ENCODE measurements at places on chromosomes 3 and 15.

DNA sequence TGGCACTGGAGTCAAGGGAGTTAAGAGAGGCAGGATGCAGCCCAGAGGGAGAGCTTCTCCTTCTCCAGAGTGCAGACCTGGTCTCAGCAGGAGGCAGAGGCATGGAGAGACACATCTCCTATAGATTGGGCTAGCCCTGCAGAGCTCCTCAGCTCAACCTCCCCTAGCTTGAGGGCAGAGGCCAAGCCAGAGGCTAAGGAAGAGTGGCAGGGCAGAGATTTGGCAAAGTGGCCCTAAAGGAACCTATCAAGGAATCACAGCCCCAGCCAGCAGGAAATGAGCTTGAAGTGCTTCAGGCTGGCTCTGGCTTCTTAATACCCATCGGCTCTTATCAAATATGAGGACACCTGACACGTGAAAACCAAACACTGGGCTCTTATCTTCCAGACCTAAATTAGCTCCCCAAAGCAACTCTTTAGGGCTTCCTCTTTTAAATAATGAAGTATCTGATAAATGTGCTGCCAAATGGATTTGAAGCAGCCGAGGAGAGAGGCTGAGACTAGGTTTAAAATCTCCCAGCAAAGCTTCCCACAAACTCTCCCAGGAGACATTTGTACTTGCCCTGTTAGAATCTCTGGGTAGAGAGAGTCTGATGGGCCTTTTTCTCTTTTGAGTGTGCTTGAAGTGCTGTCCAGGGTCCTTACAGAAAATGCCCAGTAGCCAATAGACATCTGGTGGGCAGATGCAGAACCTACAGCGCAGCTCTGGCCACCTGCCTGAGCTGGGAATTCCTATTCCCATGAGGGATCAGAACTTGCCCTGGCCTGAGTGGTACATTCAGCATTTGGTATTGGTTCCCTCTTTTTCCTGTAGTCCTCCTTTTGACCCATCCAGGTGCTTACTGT is 271.4 kb downstream of the CLSTN2 start:
- DNase-seq: no peak

DNA sequence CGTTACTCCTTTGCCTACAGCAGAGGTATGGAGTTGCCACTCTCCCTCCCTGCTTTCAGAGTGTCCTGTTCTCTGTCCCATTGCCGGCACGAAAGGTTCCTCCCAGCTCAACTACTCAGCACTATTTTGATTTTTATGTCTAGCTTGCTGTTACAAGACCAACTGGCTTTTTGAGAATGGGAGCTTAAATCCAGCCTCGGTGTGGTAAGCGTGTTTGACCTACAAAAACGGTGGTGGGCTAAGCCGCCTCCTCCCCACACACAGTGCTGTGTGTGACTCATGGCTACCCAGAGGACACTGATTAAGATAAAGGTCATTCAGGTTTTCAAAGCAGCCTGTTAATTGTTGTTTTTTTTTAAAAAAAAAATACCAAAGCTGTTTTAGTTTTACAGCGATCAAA is 64.5 kb downstream of the LRTM1 start:
- DNase-seq: no peak

DNA sequence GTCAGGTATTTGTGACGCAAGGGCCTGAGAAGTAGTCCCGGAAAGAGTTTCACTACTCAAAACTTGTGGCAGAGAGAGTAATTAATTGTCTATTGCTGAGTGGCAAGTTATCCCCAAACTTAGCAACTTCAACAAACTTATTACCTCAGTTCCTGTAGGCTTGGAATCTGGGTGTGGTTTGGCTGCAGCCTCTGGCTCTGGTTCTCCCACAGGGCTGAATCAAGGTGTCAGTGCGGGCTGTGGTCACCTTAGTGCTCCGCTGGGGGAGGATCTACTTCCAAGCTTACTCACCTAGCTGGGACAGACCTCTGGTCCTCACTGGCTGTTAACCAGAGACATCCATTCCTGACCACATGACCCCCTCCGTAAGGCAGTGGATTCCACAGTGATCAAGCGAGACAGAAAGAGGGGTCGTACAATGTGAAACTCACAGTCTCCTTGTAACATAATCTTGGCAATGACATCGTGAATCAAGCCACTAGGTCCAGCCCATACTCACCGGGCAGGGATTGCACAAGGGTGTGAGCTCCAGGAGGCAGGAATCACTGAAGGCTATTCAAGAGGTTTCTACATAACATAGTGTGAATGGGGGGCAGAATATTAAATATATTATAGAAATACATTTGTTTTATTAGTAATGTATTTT is 138.3 kb downstream of the RYR3 start:
- DNase-seq: no peak

DNA sequence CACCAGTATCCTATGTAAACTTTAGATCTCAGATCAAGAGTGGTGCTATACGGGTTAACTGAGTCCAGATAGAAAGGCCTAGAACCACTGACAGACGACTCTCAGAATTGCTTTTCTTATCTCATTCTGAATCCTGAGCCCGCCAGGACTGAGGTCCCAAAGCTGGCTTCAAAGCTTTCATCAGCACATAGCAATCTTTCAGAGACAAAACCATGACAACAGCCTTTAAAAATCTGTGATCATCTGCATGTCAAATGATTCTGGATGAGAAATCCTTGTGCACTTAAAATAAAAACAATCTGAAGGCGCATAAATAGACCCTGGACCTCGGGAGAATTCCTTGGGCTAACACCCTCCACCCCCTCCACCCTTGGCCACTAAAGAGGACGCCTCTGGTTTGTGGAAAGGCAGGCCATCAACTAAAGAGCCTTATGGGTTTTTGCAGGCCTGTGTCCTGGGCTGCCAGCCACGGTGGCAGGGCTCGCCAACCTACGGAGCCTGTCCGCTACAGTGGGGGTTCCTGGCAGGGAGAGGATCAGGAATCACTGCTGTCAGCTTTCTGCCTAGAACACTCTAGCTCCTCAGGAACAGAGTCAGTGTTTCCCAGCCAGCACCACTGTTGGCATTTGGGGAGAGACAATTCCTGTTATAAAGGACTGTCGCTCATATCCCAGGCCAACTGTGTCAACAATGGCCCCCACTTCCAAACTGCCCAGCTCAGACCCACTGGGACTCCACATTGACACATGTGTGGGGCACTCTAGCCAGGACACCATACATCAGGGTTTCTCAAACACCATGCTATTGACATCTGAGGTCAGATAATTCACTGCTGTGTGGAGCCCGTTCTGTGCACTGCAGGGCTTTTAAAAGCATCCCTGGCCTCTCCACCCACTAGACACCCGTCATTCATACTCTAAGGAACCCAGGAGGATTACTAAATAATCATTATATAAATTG is 20.2 kb downstream of the TLE3 start:
- no peak for DNase-seq

DNA sequence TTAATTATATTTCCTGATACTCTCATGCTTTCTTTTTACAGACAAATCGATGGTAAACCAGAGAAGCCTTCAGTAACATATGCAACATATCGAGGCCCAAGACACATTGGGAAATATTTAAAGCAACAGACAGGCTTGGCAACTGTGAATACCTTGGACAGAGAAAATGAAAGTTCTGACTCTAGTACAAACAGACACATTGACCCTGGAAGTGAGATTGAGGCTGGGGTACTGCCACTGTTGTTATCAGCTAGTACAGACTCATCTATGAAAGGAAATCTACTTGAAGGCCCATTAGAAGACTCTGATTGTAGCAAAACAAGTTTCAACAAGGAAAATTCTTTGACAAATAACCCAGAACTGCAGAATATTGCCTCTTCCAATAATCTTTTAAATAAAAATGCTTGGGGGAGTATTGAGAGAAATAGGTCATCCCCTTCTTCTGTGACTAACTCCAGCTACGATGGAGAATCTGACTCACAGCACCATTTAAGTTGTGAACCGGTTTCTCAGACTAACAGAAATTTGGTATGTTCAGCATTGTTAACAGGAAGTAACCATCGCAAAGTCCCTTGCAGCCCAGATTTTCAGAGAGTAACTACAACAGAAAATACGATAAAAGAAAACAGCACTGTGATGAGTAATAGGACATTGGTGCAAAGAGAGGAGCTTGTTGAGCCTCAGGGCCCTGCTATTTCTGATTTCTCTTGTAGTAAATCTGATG is 50.2 kb downstream of the CRYBG3 start:
- DNase-seq: peak; percentile 22

DNA sequence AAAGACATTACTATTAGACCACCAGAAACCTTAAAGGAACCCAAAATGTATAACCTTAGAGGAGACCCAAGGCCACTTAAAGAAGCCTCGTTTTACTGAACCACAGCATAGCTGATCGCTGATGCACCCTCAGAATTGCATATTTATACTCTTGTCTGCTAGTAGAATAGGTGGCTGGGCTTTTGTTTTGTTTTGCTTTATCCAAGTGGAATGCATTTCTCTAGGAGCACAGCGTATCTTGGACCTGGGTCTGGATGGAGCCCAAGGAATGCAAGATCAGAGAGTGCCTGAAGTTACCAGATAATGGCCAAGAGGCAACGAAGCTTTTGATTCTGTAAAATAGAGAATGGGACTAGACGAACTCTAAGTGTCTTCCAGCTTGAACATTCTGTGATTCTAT is 129.2 kb upstream of the COL8A1 start:
- DNase-seq: no peak

- DNase-seq: no peak
Observed at GRCh38 chr15:82649226-82649999, 2.2 kb upstream of the CPEB1 start.

- no peak for DNase-seq
Observed at GRCh38 chr3:123533554-123534159, 51.2 kb downstream of the HACD2 start.

DNA sequence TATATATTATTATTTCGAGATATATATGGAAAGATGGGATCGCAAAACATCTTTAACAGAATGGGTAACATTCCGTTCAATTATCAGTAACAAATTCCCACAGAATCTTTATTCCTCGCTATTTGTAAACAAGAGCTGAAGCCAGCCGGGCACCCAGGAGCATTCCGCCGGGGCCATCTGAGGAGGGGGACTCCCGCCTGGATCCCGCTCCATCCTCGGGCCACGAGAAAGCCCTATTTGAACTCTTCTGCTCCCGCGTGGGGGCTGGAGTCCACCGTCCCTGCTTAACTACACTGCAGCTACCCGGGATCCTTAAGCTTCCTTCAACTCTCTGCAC is 687 bp downstream of the GPR176 start:
- no peak for DNase-seq

GRCh38 chr3:13391308-13391707 is 28.8 kb downstream of the NUP210 start:
- peak; percentile 34 for DNase-seq

DNA sequence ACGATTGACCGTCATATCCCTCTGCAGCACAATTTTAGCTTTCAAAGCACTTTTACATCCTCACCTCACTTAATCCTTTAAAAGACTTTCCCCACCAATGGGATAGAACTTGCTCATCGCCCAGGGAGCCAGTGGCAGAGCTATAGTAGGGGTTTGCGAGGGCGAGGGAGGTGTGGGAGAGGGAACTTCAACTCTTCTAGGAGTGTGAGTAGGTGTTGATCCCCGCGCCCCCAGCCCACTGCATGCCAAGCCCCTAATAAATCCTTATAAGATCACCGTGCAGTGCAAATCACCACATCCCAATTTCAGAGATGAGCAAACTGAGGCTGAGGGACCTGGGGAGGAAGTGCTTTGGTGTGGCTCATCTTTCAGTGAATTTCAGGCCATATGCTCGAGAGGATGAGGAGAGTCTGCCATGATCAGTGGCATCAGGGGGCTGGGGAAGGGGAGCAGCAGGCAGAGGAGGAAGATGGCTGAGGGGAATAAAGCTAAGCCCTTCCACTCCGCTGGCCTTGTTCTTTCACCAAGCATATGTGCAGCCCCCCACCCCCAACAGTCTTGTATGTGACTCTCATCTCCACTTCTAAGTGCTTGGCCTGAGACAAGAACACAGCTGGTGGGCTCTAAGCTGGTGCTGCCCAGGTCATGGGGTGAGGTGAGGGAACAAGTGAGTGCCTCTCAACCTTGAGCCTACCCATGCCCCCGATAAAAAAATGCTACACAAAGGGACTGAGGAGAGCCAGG is 5.1 kb downstream of the INSYN1 start:
- no peak for DNase-seq

GRCh38 chr3:8336456-8336855 is 165.2 kb upstream of the LMCD1 start:
- DNase-seq: peak; percentile 10

Measured in CD4-positive, alpha-beta T cell treated with Interleukin-12 subunit alpha and Interleukin-12 subunit beta, for 1 hour (primary cell).